Activated CD4-positive, CD25-positive, alpha-beta regulatory T cell treated with anti-CD3 and anti-CD28 coated beads, Interleukin-2, amount 50 U/mL, for 72 hours (primary cell): ENCODE measurements at places on chromosomes 4 and X.

GRCh38 chrX:115696939-115697338, 136.0 kb downstream of the PLS3 start:
- no peak for DNase-seq

DNA sequence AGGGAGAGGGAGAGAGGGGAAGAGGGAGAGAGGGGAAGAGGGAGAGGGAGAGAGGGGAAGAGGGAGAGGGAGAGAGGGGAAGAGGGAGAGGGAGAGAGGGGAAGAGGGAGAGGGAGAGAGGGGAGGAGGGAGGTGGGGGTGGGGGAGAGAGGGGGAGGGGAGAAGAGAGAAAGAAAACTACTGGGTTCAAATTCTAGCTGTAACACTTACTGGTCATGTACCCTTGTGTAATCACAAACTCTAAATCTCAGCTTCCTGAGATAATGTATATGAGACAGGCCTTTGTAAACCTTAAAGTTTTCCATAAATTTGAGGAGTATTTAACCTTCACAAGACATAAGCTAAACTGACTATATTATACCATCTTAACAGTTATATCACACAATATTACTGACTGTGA, 109.1 kb downstream of the FGF16 start:
- no peak for DNase-seq

- no peak for DNase-seq
Observed at GRCh38 chr4:41749631-41750039, 1.1 kb upstream of the PHOX2B start.

GRCh38 chrX:10166248-10166716, 9.5 kb downstream of the CLCN4 start:
- DNase-seq: no peak

DNA sequence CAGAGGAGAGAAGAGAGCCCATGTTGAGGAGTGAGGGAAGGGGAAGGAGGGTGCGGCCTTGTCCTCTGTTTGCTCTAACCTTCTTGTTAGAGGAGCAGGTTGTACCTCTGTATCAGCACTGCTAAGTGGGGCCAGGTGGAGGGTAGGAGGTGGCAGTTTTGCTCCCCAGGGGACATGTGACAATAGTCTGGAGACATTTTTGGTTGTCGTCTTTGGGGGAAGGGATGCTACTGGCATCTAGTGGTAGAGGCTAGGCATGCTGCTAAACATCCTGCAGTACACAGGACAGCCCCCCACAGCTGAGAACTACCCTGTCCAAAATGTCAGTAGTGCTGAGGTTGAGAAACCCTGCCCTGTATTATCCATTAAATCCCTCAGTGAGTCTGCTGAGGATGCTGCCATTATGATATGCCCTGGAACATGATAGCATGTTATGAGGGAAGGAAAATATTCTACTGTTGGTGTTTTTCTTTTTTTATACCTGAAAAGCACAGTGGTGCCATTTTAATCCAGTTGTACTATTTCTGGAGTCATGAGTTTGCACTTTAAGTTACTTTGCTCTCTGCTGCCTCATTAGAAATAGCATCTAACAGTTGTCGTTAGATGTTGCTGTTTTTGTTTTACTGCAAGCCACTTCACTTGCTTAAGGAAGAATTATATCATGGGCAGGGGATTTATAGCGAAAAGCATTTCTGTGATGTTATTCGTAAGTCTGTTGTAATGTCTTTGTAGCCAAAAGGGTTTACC, 90.6 kb downstream of the LRP2BP start:
- DNase-seq: no peak

DNA sequence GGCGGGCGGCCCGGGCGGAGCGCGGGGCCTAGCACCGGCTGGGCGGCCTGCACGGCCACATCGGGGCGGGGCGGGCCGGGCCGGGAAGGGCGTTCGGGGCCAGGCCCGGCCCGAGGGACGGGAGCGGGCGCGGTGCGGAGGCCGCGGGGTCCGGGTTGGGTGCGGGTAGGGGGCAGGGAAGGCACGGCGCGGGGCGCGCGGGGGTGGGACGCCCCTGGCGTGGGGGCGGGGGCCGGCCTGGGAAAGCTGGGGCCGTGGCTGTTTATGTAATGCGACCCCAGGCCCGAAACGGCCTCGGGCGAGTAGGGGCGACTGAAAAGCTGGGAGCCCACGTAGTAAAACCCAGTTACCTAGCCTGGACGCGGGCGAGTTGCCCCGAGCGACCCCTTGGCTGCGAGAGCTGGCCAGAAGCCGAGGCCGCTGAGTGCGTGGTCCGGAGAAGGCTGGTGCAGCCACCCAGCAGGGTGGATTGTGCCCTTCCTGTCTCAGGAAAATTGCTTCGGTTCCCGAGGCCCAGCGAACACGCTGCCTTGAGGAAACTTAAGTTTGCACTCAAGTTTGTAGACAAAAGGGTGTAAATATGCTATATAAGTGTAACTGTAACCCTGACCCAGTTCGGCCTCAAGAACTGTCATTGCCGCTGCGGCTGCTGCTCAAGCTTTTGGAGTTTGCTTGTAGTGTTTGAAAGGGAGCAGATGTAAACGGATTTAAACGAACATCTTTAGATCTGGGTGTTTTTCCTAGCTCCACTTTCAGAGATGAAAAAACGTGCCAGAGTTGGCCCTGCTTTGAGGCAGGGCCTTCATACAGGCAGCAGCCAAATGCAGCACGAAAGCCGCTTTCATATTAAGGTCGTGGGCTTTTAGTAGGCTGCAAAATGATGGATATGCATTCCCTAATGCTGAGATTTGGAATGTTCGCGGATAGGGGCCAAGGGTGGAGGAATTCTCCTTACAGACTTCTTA, 674 bp downstream of the SEC24B start:
- peak; percentile 39 for DNase-seq

DNA sequence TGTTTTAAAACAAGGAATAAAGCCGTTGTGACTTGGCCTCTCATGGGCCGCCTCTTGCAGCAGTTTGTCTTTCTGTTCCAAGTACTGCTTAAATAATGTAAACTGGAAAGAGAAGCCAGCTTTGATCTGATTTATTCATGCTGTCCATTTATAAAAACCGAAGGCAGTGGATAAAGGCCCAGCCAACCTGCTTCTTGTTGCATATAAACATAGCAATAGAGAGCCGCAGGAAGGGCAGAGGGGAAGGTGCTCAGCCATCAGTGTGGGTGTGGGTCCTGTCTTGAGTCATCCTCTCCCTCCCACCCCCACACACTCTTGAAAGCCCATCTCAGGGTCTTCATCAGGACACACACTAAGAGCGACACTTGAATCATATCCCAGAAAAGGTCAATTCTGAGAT, 187.9 kb upstream of the FAM9B start:
- no peak for DNase-seq

- no peak for DNase-seq
Observed at GRCh38 chrX:30593440-30594200, 16.1 kb upstream of the TASL start.

- DNase-seq: no peak
Observed at GRCh38 chr4:7793186-7793585, 146.5 kb downstream of the AFAP1 start.

- no peak for DNase-seq
Observed at GRCh38 chr4:90546114-90546513, 418.9 kb downstream of the CCSER1 start.

DNA sequence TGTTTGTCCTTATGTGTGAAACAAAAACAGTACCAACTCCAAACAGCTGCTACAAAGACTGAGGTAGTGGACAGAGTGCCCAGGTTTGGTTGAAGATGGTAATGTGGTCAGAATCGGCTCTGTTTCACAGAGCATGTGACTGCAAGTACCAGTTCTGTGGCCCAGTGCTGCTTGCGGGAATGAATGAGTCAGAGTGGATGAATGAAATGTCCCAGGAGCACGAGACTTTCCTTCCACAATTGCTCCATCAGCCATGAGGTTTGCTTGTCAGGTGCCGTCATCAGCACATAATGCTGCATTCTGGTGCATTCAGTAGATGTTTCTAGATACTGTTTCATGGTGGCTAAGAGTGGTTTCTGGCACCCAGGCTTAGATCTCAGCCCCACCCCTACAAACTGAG, 84.2 kb downstream of the GPR143 start:
- DNase-seq: no peak

- no peak for DNase-seq
Observed at GRCh38 chrX:320126-320783, 1.7 kb upstream of the GTPBP6 start.
